NCI-H1105 (cell line): ENCODE measurements at places on chromosomes 16 and 17.

DNA sequence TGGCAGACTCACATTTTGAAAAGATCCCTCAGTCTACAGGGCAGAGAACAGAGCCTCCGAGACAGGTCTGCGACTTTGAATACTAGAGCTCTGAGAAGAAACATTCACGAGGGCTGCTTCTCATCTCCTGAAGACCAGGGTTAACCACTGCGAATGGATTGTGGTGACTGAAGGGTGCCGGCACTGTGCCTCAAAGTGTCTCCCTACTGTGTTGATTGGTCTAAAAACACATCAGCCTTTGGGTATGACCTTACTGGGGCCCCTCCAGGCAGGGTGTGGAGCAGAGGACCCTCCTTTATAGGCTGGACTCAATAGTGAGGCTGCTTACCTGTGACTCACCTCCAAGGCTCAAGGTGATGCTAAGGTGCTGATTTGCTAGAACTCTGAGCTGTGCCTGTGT is 2.6 kb upstream of the LGALS9 start:
- DNase-seq, result no peak

DNA sequence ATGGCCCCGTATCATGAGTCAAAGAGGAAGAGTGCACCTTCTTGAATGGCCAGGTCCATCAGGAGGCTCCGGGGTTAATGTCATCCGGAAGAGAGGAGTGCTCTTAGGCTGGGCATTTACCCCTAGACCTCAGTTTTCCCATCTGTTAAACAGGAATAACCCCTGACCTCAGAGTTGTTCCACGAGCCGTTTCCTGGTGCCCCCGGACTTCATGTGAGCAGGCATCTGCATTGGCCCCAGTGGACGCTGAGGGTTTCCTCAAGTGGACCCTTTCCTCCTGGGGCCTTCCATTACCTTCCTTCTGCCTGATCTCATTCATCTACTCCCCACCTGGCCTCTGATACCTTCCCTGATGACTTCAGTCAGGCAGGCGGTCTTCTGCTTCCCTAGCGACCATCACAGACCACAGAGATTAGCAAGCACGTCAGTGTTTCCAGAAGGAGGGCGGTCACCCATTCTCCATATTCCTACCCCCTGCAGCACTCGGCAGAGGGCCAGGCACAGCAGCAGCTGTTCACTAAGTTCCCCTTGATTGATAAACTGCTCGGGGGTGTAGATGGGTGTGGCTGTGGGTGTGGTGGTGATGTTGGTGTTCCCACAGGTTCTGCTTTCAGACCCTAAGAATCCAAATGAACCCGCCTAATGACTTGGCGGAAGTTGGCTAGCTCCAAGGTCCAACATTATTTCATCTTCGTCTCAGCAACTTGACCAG is 346.6 kb upstream of the TNRC6C start:
- no peak for DNase-seq

GRCh38 chr17:41413982-41414381 is 10.4 kb downstream of the KRT37 start:
- DNase-seq, result no peak

DNA sequence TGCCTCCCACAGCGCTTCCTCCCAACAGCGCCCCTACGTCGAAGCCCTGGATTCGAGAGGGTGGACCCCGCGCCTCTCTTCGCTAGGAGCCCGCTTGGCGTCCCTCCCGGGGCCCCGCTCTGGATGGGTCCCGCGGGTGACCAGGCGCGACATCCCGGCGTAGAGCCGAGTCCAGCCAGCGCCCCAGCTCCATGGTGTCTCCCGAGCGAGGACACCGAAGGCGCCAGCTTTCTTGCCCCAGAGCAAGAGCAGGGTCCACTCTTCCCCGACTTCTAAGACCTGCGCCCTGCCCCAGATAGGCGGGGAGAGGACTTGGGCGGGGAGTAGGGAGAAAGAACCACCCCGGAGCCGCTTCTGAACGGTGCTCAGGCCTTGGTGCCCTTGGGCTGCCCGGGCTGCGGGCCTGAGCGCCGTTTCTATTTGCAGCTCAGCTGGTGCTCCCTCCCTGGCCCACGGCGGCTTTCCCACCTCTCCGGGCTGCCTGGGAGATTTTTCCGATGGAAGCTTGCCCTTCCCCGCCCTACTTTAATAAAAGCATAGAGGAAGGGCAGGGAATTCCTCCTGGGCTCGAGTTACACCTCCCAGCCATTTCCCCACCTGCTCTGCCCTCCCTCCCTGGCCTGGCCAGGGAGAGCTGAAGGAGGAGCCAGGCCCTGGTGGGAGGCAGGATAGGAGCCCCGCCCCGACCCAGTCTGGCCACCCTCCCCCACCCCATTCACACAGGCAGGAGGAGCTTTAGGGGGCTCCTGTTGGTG is 1.8 kb downstream of the MMP15 start:
- DNase-seq, result peak; percentile 17

GRCh38 chr16:80230328-80231120 is 310.3 kb upstream of the DYNLRB2 start:
- DNase-seq, result no peak

- no peak for DNase-seq
Observed at GRCh38 chr16:3637371-3637923, 17.0 kb upstream of the DNASE1 start.

- no peak for DNase-seq
Observed at GRCh38 chr16:50880926-50881325, 139.0 kb downstream of the CYLD start.

- no peak for DNase-seq
Observed at GRCh38 chr17:35780950-35781349, 14.5 kb downstream of the MMP28 start.

DNA sequence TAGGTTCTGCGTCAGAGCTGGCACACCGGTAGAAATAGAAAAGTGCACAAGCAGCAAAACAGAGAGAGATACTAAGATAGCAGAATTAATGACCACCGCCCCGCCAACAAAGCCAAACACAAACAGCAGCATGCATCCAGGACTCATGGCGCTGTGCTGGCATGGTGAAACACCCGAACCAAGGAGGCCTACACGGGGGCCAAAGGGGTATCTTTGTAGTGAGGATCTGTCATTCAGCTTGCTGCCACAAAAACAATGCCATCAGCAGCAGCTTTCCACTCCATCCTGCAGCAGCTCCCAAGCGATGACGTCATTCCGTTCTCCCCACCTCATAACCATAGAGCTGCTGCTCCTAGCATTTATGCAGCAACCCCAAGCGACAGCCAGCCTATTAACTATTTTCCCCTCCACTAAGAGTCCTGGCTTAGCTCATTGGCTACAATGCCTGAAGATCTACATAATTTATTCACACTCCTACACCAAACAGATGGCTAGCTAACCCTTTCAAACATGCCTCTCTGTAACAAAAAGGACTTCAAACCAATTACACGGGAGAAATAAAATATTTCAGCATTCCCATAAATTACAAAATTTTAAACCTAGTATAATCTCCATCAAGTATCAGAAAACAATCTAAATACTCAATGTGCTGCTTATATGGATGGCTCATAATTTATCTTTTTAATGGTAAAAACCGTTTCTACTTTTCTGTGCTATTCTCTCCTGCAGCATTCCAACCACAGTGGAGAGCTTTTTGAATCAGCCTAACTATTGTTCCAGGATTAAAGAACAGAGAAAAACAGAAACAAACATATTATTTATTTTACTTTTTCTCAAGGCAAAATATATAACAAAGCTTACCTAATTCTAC is 73.9 kb downstream of the SPAG9 start:
- DNase-seq, result peak; percentile 47

DNA sequence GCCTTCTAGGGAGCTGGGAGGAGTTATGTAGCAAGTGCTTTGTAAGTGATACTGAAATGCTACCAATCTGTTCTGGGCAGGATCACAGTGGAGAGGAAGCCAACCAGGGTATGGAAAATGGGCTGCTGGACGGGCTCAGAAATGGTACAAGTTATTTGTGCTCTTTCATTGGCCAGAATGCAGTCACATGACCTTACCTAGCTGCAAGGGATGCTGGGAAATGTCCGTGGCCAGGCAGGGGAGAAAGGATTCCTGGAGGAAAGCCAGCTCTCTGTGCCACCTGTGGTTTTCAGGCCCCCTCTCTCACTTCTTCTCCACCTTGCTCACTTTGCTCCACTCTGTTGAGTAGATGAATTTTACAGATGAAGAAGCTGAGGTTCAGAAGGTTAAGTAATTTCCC is 4.8 kb downstream of the EEF2K start:
- DNase-seq, result no peak

DNA sequence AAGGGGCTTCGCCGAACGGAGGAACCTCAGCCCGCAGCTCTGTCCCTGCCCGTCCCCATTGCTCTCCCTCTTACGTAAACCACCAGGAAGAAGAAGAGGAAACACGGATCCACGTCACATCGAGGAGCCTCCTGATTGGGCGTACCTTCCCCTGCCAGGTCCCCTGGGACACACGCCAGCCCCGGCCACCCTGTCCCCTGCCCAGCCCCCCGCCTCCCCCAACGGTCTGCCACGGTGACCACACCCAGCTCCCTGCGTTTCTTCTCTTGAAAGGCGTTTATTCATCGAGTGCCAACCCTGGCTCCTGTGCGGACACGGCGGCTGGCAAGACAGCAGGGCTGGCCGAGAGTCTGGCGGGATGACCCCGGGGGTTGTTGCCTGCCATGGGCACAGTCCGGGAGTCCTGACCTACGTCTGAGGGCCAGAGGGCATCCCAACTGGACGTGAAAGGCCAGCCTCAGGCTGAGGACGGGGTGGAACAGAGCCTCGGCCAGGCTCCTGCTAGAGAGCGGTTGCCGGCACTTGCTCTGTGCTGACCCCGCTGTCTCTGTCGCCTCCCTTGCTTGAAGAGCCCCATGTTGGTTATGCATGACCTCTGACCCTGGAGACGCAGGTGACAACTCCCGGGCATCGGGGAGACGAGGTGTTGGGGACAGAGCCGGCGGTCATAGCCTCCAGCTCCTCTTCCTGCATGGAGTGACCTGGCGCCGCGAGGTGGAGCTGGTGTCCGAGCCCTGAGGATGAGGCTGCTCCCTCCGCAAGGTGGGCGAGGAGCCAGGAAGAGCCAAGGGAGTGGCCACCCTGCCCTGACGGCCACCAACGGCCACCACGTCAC is 40.5 kb upstream of the ACSF3 start:
- peak; percentile 70 for DNase-seq

- no peak for DNase-seq
Observed at GRCh38 chr16:23504076-23504452, 6.2 kb downstream of the GGA2 start.

DNA sequence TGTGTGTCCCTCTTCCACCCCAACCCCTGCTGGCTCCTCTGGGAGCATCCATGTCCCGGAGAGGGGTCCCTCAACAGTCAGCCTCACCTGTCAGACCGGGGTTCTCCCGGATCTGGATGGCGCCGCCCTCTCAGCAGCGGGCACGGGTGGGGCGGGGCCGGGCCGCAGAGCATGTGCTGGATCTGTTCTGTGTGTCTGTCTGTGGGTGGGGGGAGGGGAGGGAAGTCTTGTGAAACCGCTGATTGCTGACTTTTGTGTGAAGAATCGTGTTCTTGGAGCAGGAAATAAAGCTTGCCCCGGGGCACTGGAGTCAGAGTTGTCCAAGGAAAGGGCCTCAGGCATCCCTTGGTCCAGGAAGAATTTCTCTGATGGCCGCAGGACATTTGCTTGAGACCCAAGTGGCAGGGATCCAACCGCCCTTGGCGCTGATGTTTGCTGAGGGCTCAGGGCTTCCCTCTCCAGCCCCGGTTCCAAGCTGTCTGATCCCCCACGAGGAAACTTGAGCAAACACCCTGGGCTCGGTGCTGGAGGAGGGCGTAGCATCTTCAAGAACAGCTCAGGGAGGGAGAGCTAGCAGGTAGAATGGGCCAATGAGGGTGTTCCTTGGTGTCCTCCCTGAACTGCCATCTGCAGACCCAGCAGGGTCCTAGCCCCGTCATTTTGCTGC is 4.5 kb downstream of the NXPH3 start:
- no peak for DNase-seq

- no peak for DNase-seq
Observed at GRCh38 chr17:81980122-81980521, 2.7 kb downstream of the ASPSCR1 start.

GRCh38 chr17:73720187-73720834 is 76.1 kb upstream of the SDK2 start:
- DNase-seq, result no peak

GRCh38 chr16:79172976-79173500 is 427.5 kb downstream of the MAF start:
- no peak for DNase-seq

DNA sequence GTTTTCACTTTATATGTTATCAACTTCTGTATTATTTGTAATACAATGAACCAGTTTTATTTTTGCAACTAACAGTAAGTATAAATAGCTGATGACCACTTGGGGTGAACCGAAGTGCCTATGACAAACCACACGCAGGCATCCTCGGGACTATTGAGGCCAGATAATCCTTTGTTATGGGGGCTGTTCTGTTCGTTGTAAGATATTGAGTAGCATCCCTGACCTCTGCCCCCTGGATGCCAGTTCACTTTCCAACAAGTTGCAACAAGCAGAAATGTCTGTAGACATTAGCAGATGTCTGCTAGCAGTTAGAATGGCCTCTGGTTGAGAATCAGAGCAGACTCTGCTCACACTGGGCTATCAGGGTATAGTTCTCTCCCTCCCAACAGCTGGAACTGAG is 277.0 kb downstream of the WWOX start:
- no peak for DNase-seq

GRCh38 chr17:49496183-49496866 is 1.2 kb downstream of the NGFR start:
- peak; percentile 30 for DNase-seq

DNA sequence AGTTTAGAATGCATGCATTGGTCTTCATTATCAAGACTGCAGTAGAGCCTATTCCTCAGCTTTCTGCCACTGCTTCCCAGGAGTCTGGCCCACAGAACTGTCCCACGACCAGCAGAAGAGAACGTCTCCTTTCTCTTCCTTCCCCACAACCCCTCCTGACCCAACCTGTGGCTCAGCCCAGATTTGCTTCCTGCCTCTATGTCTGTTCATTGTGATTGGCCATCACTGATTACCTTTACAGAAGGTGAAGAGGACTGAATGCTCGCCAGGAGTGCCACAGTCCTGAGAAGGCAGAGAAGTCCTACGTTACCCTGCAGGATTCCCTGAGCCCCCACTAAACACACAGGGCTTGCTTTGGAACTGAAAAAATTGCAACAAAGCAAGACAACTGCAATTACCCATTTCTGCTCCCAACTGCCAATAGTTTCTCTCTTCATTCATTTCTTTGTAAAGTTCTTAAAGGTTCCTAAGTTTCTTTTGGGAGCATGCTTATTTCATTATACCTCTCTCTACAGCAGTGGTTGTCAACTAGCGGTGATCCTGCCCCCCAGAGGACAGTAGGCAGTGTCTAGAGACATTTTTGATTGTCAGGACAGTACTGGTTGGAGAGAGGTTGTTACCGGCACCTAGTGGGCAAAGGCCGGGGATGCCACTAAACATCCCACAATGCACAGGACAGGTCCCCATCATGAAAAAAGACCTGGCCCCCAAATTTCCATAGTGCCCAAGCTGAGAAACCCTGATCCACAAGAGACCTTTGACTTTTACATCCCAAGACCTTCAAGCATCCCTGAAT is 4.5 kb upstream of the NAT9 start:
- DNase-seq, result no peak

DNA sequence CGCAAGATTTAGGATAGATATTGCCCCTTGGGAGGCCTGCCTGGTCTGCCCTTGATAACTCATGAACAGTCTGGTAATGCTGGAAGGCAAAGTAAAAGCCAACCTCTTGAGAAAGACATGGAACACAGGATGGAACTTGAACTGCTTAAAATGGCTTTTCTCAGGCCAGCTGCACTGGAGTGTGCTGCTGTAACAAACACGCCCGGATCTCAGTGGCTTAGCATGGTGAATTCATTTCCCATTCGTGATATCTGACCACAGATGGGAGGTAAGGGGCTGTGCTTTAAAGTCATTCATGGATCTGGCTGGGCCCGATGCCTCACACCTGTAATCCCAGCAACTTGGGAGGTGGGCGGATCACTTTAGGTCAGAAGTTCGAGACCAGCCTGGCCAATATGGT is 113.2 kb downstream of the WWOX start:
- no peak for DNase-seq

- DNase-seq, result no peak
Observed at GRCh38 chr16:89117227-89117974, 23.7 kb downstream of the ACSF3 start.
